Activated T-cell treated with anti-CD3 and anti-CD28 coated beads, Interleukin-2, amount 50 U/mL, for 72 hours (primary cell): ENCODE measurements at places on chromosomes 6 and 20. TPM values are rescaled to one million over a fixed set of nuclear protein-coding genes. Genes with fewer than 3 reads are reported as not detected.

The SIRPB1 gene
- 1.6 TPM for total RNA-seq

DNA sequence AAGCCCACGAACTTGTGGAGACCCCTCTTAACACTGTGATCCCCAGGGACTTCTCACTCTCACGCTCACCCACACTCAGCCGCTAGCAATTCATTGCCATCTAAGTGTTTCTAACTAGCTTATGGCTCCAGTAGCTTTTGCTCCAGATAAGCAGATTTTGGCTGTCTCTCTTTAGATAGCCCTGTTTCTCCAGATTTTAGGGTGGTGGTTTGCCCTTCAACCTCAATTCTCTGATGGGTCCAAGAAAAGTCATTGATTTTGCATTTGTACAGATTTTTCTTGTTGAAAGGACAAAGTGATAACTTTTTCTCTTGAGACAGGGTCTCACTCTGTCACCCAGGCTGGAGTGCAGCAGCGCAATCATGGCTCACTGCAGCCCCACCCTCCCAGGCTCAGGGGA, 41.2 kb downstream of the NR2E1 start:
- peaks cover 3% of the 10 kb centered on the region for H3K36me3 ChIP-seq
- H3K4me3 ChIP-seq: no peak overlapping the region
- no peak overlapping the region for H3K27ac ChIP-seq

DNA sequence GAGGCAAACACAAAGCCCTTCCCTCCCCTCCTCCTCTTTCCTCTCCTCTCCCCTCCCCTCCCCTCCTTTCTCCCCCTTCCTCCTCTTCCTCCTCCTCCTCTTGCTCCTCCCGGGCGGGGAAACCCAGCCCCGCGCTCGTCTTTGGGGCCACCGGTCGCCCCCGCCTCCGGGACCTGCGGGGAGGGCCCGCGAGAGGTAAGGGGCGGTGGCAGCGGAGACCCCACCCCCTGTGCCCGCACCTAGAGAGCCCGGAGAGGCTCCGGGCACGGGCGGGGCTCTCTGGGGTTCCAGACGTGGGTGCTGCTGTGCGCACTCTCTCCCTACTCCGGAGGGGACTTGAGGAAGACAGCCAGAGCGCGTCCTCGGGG, at the start of gene RIN2:
Gene RIN2, plus strand, starts transcription at position 126 of the 368 bp plus-strand sequence. CDS start 131,344 bp downstream, outside the sequence.
- H3K4me1 ChIP-seq: no peaks in the 10 kb centered on the region
- no peak within 1 kb of the TSS for H3K27ac ChIP-seq
- peak within 1 kb of the TSS; percentile 71 for H3K4me3 ChIP-seq
- no peaks in the 10 kb centered on the region for H3K36me3 ChIP-seq
- DNase-seq: no peak

The RING1 gene
- 37.7 TPM for total RNA-seq

GRCh38 chr20:36304786-36305495, 1.2 kb upstream of the DLGAP4 start:
- peak overlapping the region; percentile 79 for H3K4me3 ChIP-seq
- no peak overlapping the region for H3K27ac ChIP-seq

The BNIP5 gene
- total RNA-seq: not detected

GRCh38 chr6:39906318-39906761, 27.9 kb downstream of the MOCS1 start:
- H3K27ac ChIP-seq: no peak overlapping the region
- no peaks in the 10 kb centered on the region for H3K4me1 ChIP-seq
- no peaks in the 10 kb centered on the region for H3K36me3 ChIP-seq
- no peaks in the 10 kb centered on the region for H3K27me3 ChIP-seq
- DNase-seq: no peak
- H3K4me3 ChIP-seq: no peak overlapping the region

The SMOC2 gene
- total RNA-seq: not detected

GRCh38 chr6:35304299-35304698, 6.7 kb downstream of the DEF6 start:
- peak overlapping the region; percentile 78 for H3K27ac ChIP-seq
- peaks cover 82% of the 10 kb centered on the region for H3K4me1 ChIP-seq
- DNase-seq: no peak
- peak overlapping the region; percentile 93 for H3K4me3 ChIP-seq

DNA sequence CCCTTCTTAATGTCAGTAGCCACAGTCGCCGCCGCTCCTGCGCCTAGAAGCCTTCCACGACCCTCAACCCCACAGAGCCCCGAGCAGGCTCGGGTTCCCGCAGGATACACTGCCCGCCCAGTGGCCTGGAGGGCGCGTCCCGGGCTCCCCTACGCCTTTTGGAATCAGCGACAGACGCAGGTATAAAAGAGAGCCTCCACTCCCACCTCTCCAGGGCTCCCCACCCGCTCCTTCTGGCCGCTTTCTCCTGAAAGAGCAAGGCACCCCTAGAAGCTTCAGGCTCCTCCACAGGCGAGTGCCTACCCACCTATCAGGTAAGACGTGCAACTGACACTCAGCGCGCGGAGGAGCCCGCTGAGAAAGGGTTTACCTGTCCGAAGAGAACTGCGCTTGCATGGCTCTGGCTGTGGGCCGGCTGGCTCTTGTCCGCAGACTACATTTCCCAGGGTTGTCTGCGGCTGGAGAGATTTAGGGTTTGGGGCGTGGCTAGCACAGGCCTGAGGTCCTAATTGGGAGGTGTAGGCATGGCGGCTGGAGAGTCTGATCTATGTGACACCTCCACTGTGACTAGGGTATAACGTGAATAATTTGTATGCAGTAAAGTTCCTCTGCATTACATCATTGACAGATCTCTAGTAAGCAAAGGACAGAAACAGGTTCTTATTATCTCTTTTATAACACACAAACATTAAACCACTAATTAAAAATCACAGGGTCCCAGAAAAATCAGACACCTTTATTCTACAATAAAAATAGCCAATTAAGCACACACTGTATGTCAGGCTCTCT, 13.5 kb upstream of the ZNF391 start:
- H3K4me3 ChIP-seq: peak overlapping the region; percentile 94
- peak; percentile 82 for DNase-seq
- peaks cover 1% of the 10 kb centered on the region for H3K36me3 ChIP-seq
- H3K4me1 ChIP-seq: peaks cover 23% of the 10 kb centered on the region
- peak overlapping the region; percentile 39 for H3K27ac ChIP-seq

GRCh38 chr6:114785235-114786127, 442.7 kb upstream of the HS3ST5 start:
- no peak overlapping the region for H3K27ac ChIP-seq
- H3K27me3 ChIP-seq: no peaks in the 10 kb centered on the region
- no peaks in the 10 kb centered on the region for H3K36me3 ChIP-seq
- no peak overlapping the region for H3K4me3 ChIP-seq

The SLC22A3 gene
- total RNA-seq: not detected

- H3K4me1 ChIP-seq: peaks cover 12% of the 10 kb centered on the region
- no peaks in the 10 kb centered on the region for H3K27me3 ChIP-seq
- H3K4me3 ChIP-seq: peak overlapping the region; percentile 23
- peak overlapping the region; percentile 23 for H3K27ac ChIP-seq
- H3K36me3 ChIP-seq: no peaks in the 10 kb centered on the region
These were observed 59.7 kb upstream of the SAMD3 start for GRCh38 chr6:130282234-130282995.

The BPIFB4 gene
- total RNA-seq: not detected

DNA sequence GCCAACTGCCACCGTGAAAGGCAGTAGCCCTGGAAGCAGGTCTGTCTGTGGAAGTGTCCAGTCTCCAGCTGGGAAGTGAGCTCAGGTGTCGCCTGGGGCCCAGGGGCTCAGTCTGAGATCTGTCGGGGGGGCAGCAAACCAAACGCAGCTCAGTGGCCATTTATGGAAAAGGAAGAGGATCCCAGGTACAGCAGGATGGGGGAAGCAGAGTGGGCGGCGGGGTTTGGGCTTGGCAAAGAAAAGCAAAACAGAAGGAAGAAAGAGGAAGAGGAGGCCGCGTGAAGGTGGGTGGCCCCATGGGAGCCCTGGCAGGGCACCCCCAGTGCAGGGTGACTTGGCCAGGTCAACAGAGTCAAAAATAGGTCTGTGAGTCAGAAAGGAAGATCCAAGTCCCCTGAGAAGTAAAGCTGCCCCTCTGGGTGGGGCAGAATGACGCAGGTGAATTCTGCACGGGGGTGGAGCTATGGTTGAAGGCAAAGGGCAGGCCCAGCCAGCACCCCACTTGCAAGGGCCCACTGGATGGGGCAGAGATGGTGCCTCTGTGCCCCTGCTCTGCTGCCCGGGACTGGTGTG, 5.3 kb downstream of the PXDC1 start:
- peaks cover 44% of the 10 kb centered on the region for H3K27me3 ChIP-seq
- H3K4me1 ChIP-seq: peaks cover 17% of the 10 kb centered on the region
- no peaks in the 10 kb centered on the region for H3K36me3 ChIP-seq
- DNase-seq: no peak
- no peak overlapping the region for H3K4me3 ChIP-seq

DNA sequence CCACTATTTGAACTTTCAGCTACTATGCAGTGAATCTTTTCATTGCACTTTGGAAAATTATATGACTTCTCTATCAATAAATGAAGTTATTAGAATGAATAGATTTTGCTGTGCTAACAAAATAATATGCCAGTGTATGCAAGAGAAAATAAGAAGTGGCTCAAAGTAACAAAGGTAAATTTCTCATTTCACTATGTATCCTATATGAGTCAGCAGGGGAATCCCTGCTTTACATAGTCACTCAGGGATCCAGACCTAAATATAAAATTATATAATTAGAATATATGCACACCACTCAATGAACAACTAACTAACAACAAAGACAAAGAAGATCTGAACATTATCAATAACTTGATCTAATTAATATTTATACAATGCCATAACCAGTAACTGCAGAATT, 390.8 kb upstream of the IRAK1BP1 start:
- no peaks in the 10 kb centered on the region for H3K27me3 ChIP-seq
- no peak for DNase-seq
- no peak overlapping the region for H3K27ac ChIP-seq
- H3K4me1 ChIP-seq: no peaks in the 10 kb centered on the region
- no peaks in the 10 kb centered on the region for H3K36me3 ChIP-seq
- no peak overlapping the region for H3K4me3 ChIP-seq

The KCNK15 gene
- total RNA-seq: 0.63 TPM

- peaks cover 9% of the 10 kb centered on the region for H3K27me3 ChIP-seq
- peak; percentile 76 for DNase-seq
- no peak overlapping the region for H3K27ac ChIP-seq
- H3K4me1 ChIP-seq: peaks cover 12% of the 10 kb centered on the region
- peak overlapping the region; percentile 71 for H3K4me3 ChIP-seq
These were observed 12.6 kb downstream of the HSPA12B start for GRCh38 chr20:3744806-3745685.

DNA sequence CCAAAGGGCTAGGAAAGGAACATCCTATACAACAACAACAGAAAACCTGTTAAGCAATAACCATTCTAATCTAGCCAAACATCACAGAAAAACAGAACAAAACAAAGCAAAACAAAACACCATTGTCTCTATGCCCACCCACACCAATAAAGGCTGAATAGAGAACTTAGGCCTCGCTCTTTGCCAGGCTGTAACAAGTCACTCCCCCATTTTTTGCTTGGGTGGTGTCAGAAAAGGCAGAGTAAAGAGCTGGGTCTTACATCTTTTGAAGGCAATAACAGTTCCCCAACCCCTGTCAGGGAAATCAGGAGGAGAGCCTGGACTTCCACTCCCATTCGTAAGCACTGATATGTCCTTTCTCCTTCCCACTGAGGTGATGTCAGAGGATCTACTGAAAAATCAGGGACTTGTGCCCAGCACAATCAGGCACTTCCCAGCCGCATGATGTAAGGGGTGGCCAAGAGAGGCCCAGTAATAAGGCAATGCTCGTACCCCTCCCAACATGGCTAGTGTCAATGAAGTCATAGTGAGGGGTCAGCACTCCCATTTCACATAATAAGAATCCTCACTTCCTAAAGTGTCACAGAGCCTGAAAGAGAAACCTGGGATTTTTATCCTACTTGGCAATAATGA, 31.0 kb downstream of the THEMIS start:
- peak overlapping the region; percentile 78 for H3K4me3 ChIP-seq
- H3K27me3 ChIP-seq: no peaks in the 10 kb centered on the region
- peaks cover 50% of the 10 kb centered on the region for H3K4me1 ChIP-seq
- no peak for DNase-seq
- H3K36me3 ChIP-seq: peaks cover 22% of the 10 kb centered on the region

- no peak overlapping the region for H3K27ac ChIP-seq
- no peak overlapping the region for H3K4me3 ChIP-seq
- no peak for DNase-seq
- H3K4me1 ChIP-seq: peaks cover 34% of the 10 kb centered on the region
- H3K36me3 ChIP-seq: peaks cover 8% of the 10 kb centered on the region
- no peaks in the 10 kb centered on the region for H3K27me3 ChIP-seq
These were observed 16.1 kb downstream of the STXBP5 start for GRCh38 chr6:147220345-147220744.

The PRDM13 gene
- not detected for total RNA-seq

DNA sequence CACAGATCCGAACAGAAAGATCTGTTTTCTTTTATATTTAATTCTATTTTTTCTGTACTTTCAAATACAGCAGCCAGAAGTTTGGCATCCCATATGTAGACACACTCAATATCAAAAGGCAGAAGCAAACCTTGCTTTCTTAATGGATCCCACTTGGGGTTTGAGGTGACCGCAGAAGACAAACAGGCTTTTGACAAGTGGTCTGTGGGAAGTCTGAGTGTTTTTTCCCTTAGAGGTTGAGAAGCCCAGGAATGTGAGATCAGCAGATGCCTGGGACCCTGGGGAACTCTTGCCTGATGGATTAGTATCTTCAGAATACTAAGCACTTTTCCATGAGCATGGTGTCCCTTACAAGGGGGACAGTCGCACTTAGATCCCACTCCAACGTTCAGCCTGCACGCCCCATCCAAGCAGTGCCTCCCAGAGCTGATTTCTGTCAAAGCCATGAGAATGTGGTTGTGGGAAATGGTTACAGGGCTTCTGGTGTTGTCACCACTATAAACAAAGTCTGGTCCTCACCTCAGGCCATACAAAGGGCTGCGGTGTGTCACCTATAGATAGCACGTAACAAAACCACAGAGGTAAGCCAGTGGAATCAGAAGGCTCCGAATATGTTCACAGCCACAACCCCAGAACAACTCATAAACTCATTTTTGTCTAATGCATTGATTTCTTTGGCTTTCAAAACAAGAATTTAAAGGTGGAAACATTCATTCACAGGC, 12.7 kb downstream of the IL17F start:
- peak overlapping the region; percentile 38 for H3K27ac ChIP-seq
- H3K27me3 ChIP-seq: peaks cover 63% of the 10 kb centered on the region
- peaks cover 50% of the 10 kb centered on the region for H3K4me1 ChIP-seq
- H3K4me3 ChIP-seq: no peak overlapping the region
- DNase-seq: peak; percentile 80
- H3K36me3 ChIP-seq: no peaks in the 10 kb centered on the region

The C4A gene
- total RNA-seq: 7.6 TPM

DNA sequence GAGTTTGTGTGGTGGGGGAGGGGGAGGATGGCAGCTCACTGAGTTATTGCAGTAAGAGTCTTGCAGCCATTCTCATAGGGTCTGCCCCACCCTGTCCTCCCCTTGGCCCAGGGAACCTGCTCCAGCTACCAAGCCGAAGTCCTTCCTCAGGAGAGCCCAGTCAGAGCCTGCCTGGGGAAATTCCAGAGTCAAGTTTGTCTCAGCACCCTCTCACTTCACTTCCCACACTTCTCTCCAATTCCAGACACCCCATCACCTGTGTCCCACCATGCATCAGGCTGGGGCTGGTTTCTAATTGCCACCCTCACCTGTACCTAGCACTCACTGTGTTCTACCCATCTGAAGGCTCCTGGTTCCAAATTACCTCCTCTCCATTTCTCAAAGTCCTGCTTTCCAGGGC, 10.3 kb upstream of the SLC22A16 start:
- DNase-seq: no peak
- peaks cover 18% of the 10 kb centered on the region for H3K27me3 ChIP-seq
- no peaks in the 10 kb centered on the region for H3K4me1 ChIP-seq
- no peak overlapping the region for H3K27ac ChIP-seq
- no peak overlapping the region for H3K4me3 ChIP-seq

The FRMD1 gene
- total RNA-seq: 0.09 TPM

The TTBK1 gene
- 1.2 TPM for total RNA-seq

The OR11A1 gene
- total RNA-seq: not detected

The NKAIN4 gene
- not detected for total RNA-seq
